ENCODE measurements at places on chromosomes 4 and X.

GRCh38 chr4:40331101-40331745 lies 3.9 kb upstream of the CHRNA9 start:
- no peaks in the 10 kb centered on the region for H3K27me3 ChIP-seq
- no peak overlapping the region for H3K27ac ChIP-seq
- no peaks in the 10 kb centered on the region for H3K36me3 ChIP-seq
- DNase-seq, result no peak
- H3K4me3 ChIP-seq, result no peak overlapping the region

DNA sequence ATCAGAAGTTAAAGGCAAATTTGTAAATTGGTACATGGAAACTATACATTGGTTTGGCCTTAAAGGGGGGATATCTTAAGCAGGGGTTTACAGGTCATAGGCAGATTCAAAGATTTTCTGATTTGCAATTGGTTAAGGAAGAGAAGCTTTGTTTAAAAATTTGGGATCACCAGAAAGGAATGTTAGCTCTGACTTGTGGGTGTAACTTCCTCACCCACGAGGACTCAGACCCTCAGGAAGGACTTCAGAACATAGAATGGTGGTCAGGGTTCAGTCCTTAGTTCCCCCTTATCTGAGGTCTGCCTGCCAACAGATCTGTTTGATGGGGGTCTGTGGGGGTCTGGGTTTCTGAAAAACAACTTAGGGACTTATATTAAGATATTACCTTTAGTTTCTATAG lies 427.4 kb upstream of the DIPK2B start:
- H3K36me3 ChIP-seq, result no peaks in the 10 kb centered on the region
- no peak for DNase-seq

- no peaks in the 10 kb centered on the region for H3K36me3 ChIP-seq
- no peak for DNase-seq
Measured at GRCh38 chrX:54415534-54416350, 24.5 kb upstream of the TSR2 start.

DNA sequence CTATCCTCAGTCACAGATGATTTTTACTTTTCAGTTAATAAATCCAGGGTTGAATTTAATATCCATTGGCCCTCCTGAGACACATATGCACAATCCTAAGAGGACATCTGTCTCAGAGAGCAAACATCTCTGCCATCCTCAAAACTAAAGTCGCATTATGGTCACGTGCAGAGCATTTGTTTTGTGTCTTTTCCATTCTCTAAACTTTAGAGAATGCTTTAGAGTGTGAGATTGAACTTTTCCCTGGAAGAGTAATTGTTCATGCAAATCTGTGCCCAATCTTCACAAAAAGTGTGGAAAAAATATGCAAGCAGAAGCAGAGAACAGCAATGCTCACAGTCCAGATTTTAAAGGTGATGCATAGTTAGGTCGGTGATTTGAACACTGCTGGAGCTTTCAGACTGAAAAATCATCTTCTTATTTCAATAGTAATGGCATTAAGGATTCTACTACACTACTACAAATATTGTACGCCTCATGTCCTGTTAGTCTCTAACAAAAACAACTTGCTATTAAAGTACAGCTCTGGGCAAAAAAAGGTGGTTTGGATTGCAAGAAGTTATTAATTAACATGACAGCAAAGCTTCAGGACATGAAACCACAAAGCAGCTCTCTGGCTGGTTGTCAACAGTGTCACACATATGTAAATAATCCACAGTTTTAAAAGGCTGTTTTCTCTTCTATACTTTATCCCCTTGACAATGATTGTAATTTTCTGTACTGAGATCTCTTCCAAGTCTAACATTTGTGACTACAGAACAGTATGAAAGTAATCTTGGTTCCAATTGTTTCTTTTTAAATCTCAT lies 19.9 kb downstream of the DCHS2 start:
- no peak overlapping the region for H3K27ac ChIP-seq
- H3K36me3 ChIP-seq, result no peaks in the 10 kb centered on the region
- DNase-seq, result no peak
- H3K27me3 ChIP-seq, result no peaks in the 10 kb centered on the region

GRCh38 chrX:31497086-31497485 lies 425.2 kb upstream of the FTHL17 start:
- no peaks in the 10 kb centered on the region for H3K36me3 ChIP-seq
- no peaks in the 10 kb centered on the region for H3K27me3 ChIP-seq
- H3K27ac ChIP-seq, result peak overlapping the region; percentile 58
- H3K4me3 ChIP-seq, result no peak overlapping the region

- H3K4me1 ChIP-seq, result no peaks in the 10 kb centered on the region
- H3K27ac ChIP-seq, result no peak overlapping the region
- H3K36me3 ChIP-seq, result no peaks in the 10 kb centered on the region
- DNase-seq, result no peak
- no peaks in the 10 kb centered on the region for H3K27me3 ChIP-seq
- no peak overlapping the region for H3K4me3 ChIP-seq
Measured at GRCh38 chrX:45735571-45735970, 534.9 kb upstream of the DIPK2B start.

DNA sequence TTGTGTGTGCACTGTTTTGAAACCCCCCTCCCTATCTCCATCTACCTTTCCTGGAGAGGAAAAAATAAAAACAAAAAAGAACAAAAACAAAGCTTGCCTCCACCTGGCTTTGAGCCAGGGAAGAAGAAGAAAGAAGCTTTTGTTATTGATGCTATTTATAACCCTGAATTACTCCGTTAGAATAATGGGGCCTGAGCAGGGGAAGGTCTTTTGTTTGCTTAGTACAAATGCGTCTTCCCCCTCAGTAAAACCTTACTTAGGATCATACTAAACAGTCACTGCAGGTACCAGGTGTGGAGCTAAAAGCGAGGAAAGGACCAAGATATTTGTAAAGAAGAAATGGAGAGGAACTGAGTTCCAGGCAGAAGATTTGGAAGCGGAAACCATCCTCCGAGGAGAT lies 352.1 kb downstream of the KCNIP4 start:
- no peaks in the 10 kb centered on the region for H3K36me3 ChIP-seq
- DNase-seq, result no peak
- H3K4me3 ChIP-seq, result no peak overlapping the region

- no peak for DNase-seq
- no peak overlapping the region for H3K4me3 ChIP-seq
- no peaks in the 10 kb centered on the region for H3K27me3 ChIP-seq
- no peak overlapping the region for H3K27ac ChIP-seq
Measured at GRCh38 chr4:48184882-48185281, 50.8 kb upstream of the TXK start.

GRCh38 chr4:156547891-156548290 lies 423.7 kb downstream of the PDGFC start:
- no peak overlapping the region for H3K27ac ChIP-seq
- H3K4me3 ChIP-seq, result no peak overlapping the region
- DNase-seq, result no peak
- H3K4me1 ChIP-seq, result no peaks in the 10 kb centered on the region
- no peaks in the 10 kb centered on the region for H3K36me3 ChIP-seq

- no peaks in the 10 kb centered on the region for H3K36me3 ChIP-seq
- no peak for DNase-seq
Measured at GRCh38 chr4:182847576-182848450, 69.4 kb downstream of the DCTD start.

DNA sequence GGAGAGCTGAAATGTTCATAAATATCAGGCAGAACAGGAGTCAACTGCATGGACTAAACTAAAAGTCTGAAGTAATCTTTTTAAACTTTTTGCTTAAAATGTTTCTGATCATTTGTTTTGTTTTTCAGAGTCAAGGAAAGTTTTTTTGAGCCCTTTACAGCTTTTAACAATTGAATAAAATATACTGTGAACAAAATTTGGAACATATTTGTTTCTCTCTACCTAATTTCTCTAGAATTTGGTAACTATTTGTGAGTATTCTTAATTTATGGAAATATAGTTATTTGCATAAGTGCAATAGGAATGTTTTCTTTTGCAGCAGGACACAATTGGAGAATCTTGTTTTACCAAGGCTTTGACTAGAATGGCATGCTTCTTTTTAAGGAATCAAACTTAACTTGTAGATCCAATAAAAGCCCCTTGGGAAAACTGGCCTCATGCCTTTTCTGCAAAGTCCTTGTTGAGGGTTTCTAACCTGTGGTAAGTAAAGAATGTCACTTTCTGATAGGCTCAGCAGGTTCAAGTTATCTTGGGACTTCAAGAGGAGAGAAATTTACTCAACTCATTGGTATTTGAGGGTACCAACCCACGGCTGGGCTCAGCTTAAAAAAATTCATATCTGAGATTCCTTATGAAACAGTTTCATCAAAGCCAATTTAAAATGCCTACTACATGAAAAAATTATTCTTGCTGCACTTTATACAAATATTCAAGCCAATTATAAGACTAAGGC lies 91.5 kb downstream of the UPRT start:
- H3K36me3 ChIP-seq, result no peaks in the 10 kb centered on the region
- no peaks in the 10 kb centered on the region for H3K4me1 ChIP-seq
- no peak overlapping the region for H3K4me3 ChIP-seq
- DNase-seq, result no peak

DNA sequence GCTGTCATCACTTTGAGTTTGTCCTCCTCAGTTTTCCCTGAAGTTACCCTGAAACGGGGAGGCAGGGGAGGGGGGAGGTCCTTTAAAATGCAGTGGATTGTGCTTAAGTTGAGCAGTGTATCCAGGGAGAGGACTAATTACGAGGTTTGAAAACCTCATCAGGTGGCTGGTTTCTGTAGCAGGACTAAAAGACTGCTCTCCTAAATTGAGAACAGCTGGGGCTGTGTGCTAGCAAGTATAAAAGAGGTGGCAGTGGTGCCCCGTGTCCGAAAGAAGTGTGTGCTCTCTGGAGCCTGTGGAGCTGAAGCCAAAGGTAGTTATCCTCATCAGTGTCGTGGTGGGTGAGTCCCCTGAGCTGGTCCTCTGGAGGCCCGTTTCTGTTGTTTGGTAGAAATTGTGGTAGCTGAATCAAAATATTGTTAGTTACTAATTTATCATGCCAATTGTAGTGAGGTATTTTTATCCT lies 37.2 kb upstream of the CYP2U1 start:
- H3K27ac ChIP-seq, result no peak overlapping the region
- H3K27me3 ChIP-seq, result no peaks in the 10 kb centered on the region
- DNase-seq, result no peak
- H3K4me1 ChIP-seq, result peaks cover 21% of the 10 kb centered on the region
- no peaks in the 10 kb centered on the region for H3K36me3 ChIP-seq
